ENCODE measurements at places on chromosomes 6 and 20.

DNA sequence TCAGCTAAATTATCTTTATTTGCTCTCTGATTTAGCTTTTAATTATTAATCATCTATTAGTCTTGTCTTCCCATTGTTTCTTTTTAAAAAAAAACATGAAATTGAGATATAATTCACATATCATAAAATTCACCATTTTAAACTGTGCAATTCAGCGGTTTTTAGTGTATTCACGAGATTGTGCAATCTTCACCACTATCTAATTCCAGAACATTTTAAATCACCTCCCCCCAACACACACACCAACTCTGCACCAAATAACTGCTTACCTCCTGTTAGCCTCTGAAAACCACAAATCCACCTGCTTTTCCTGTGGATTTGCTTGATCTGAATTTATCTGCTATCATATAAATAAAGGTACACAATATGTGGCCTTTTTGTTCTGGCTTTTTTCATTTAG, 8.8 kb upstream of the ABRACL start:
- no peak for DNase-seq

GRCh38 chr6:80434691-80435350, 328.4 kb downstream of the BCKDHB start:
- DNase-seq = no peak

GRCh38 chr6:154595538-154595937, 85.1 kb upstream of the CNKSR3 start:
- no peak for DNase-seq

- DNase-seq = peak; percentile 87
These were observed 509.2 kb downstream of the FRK start for GRCh38 chr6:115551527-115551926.

DNA sequence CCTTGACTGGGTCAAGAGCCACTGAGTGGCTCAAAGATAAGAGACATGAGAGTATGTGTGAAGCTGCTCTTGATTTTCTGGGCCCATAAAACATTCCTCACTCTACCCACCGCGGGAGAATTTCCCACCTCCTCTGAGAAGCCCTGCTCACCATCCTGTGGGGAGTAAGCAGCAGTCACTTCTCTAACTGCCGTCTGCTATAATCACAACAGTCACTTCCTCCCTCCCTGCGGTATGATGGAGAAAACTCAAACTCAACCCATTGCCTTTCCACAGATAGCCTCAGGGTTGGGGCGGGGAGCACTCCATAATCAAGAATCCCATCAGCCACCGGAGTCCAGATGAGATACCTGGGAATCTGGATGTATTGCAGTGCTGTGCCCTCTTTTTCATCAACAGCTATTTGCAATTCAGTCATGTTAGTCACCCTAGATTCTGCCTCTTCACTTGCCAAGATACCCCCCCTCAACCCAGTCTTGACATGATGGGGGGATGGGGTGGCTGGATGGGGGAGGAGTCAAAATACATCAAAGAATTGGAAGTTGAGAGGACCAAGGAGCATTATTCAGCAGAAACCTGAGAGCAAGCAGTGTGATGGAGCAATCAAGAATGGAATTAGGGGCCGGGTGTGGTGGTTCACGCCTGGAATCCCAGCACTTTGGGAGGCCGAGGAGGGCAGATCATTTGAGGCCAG, 5.1 kb downstream of the MOCS1 start:
- DNase-seq = no peak

GRCh38 chr6:145811741-145812140, 2.9 kb downstream of the FBXO30 start:
- DNase-seq = no peak

DNA sequence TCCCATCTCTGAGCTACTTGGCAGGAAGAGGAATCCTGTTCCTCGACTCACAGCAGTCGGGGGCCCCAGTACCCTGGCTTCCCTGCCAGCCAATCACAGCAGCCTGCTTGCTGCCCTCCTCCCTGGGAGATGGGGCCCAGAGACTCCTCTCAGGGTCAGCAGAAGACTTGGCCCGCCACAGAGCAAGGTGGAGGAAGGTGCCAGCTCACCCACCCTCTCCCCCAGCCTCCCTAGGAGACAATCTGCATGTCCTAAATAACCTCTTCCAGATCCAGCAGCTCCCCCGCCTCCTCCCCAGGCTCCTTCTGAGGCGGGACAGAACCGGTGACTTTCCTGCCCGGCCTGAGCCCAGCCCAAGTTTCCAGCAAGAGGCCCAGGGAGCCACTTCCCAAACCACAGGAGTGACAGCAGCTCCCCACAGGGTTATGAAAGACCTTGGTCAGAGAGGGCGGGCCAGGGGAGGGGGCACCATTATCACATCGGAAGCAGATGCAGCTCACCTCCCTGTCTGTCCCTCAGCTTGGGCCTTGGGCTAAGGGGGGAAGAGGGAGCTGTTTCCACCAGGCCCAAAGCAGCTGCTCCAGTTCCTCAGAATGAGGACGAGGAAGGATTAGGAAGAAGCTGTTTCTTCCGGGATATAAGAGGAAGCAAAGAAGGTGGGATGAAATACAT, 2.3 kb downstream of the CCND3 start:
- no peak for DNase-seq

DNA sequence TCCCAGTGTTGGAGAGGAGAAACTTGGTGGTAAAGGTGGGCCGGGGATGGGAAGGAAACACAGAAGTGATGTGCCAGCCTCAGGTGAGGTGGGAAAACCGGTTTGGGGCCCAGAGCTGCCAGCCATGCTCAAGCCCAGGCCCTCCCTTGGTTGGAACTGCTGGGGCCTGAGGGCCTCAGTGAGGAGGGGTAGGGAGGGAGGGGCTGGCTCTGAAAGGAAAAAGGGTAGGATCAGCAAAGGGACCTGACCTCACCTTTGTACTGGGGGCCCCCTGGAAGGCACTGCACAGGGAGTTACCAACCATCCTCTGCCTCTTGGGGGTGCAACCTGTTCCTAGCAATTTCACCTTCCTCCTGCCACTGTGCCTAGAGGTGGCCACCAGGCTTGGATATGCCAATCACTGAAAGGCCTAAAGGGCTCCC, 1.8 kb upstream of the SPEF1 start:
- no peak for DNase-seq

DNA sequence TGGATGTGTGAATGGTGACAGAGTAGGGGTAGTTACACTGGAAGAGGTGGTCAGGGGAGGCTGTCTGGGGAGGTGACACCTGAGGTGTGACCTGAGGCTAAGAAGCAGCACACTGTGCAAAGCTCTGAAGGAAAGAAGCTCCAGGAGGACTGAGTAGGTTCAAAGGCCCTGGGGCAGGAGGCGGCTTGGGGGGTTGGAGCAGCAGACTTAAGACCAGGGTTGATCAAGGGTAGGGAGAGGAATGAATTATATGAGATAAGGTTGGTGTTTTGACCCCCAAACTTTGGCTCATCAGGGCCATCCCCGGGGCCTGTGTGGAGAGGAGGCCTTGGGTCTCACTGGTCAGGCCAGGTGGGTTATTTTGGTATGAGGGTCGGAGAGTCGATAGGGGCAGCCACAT, 166.1 kb downstream of the GRM4 start:
- DNase-seq = no peak
